HT-29 (cell line): ENCODE measurements at places on chromosomes 3 and 15.

DNA sequence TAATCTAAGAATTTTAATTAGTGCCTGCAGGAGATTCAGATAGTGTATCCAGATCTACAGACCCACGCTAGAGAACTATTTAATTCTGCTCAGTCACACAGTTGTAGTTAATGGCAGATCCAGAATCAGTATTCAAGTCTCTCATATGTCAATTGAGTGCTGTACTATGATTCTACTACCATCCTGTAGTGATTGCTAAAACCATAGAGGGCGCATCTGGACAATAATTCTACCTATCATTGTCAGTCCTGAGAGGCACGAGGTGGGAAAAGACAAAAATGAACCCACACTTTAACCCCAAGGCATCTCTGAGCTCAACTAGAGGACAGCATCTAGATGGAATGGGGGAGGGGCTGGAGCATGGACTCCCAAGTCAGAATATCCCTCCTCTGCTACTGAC, 22.7 kb downstream of the DHX36 start:
- peak; percentile 18 for DNase-seq

- peak; percentile 63 for DNase-seq
These were observed 11.8 kb downstream of the CACNA1D start for GRCh38 chr3:53506110-53506762.

DNA sequence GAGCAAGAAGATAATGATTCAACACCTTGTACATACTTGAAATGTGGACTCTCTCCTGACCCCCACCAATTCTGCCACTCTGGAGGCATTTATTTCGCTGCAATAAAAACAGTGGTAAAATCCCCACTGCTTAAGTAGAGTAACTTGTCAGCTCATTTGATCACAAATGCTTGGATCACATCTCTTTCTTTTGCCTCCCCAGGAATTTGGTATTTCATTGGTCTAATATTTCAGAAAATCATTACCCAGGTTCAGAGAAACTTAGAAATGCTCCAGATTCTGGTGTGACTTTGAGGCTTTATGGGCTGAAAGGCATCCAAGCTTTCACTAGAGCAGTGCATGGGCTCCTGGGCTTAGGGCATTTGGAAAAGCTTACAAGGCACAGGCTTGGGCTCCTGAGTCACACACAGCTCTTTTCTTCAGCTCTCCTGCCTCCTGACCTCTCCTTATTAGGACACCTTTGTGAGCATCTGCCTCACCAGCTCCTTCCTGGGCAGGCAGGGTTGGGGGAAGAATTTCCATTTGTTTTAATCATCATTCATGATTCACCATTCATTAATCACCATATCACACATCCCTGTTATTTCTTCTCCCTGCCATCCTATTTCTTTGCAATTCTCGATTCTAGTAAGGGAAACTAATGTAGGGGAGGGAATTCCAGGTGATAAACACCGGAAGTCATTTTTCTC, 22.5 kb downstream of the CDCP1 start:
- peak; percentile 20 for DNase-seq

- no peak for DNase-seq
These were observed 363.8 kb upstream of the NAALADL2 start for GRCh38 chr3:174495311-174495710.

DNA sequence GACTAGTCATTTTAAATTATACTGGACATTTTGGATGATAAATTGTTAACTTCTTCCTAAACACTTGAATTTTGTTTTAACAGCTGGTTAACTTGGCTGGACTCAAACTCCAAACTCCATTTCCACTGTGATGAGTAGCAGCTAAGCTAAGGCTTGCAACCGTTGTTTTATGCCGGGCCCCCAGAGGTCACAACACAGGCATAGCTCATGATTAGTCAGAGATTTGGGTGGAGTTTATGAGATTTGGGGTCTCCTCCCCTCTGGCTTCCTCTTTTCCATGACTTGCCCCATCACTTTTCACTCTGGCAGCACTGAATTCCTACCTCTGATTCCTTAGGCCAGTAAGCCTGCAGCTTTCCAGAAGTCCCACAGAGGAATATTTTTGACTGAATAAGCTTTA, 12.8 kb downstream of the THAP10 start:
- DNase-seq: no peak

DNA sequence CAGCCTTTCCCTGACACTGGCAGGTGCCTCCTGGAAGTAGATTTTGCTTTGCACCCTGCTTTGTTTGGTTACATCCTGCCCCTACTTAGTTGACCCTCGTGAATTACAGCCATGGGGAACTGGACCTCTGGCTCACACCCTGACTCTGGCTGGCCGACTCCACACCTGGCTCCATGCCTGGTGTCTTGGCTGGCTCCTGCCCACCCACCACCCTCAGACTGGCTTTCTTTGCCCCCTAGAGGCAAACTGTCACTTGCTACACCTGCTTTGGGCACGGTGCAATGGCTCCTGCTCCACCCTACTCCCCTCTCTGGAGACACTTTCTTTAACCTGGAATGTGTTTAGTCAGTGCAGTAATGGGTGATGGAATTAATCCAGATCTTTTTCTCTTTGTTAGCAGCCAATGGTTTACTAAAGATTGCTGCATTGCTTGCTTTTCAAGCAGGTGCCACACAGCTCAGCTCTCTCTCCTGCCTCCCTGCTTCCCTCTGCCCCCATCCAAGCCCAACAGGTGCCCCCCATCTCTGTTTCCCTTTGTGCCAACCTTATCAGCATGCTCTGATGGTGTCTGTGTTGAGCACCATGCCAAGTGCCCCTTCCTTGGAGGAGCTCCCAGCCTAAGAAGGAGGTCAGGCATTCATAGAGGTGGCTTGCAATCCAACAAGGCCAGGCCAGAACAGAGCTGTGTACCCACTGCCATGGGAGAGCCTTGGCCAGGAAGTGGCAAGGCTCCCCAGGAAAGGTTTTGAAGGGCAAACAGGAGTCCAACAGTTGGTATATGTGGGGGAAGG, 38.4 kb downstream of the RASGRF1 start:
- DNase-seq: no peak

- no peak for DNase-seq
These were observed 357.8 kb downstream of the OCA2 start for GRCh38 chr15:27741226-27741860.

DNA sequence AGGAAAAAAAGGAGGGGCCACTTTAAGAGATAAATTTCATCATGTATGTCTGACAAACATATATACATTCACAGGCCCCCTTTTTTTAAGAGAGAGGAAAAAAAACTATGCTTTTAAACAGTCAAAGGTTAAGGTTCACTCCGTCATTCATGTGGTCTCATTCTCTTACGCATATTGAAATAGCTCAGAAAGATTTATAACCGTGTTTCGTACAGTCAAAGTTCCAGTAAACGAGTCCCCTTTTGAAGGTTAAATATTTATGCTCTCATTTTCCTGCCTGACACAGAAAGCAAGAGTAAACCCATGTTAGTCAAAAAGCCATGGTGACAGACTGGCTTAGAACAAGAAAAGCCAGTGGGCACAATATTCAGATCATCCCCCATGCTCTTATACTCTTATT, 248.0 kb upstream of the ARRDC4 start:
- DNase-seq: no peak

DNA sequence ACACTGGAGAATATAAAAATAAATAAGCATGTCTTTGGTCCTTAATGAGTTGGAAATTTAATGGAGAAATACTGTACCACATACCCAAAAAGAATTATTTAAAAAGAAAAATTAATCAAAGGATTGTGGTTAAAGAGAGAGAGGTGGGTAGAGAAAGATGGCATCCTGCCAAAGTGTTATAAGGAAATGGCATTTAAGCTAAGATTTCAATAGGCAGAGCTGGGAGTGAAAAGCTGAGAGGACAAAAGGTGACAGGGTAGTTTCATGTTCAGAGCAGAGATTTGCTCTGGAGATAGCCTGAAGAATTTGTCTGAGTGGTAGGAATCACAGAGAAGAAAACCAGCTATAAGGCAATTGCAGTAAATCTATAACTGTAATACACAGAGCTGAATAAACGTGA, 181.0 kb downstream of the SI start:
- peak; percentile 42 for DNase-seq

GRCh38 chr3:195893044-195893395, 15.3 kb downstream of the TNK2 start:
- DNase-seq: no peak

- no peak for DNase-seq
These were observed 5.4 kb downstream of the FYCO1 start for GRCh38 chr3:45990181-45990580.

DNA sequence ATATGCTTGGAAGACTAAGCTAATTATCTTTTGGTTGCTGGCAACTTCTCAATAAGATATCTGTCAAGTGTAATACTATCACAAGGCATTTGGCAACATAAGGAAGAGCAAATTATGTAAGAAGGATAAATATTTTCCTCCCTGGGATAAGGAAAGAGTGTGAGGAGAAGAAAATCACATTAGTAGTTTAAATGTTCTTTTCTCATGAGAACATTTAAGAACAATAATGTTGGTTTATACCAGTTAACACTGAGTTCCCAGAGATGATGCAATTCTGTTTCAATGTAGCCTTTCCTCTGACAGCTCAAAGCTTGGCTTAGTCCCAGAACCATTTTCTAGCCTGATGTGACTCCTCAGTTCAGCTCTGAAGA, 66.1 kb upstream of the NPHP3 start:
- DNase-seq: no peak

DNA sequence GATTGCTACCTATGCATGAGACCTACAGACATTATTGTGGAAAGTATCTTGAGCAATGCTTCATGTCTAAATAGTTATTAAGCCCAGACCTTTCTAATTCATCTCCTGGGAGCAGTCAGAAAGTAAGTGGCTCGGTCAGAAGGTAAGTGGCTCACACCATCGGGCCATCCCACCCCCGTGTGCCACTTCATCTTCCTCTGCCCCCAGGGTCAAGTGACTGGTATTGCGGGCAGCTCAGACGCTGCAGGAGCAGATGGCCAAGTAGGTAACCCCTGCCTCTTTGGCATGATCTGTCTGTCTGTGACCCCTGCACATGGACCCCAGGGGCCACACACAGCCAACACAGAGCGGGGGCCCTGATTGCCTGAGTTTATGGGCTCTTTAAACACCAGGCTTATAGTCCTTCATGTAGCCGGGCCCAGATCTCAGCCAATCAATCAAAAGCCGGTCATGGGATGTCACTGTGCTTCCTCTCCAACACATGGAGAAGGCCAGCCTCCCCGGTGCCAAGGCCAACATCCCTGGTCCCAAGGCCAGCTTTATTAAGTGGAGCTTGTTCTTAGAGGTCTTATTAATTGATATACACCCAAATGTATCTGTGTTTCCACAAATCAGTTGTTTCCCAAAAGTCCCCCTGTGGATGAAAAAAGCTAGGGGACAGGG, 42.9 kb downstream of the LARP6 start:
- DNase-seq: no peak

DNA sequence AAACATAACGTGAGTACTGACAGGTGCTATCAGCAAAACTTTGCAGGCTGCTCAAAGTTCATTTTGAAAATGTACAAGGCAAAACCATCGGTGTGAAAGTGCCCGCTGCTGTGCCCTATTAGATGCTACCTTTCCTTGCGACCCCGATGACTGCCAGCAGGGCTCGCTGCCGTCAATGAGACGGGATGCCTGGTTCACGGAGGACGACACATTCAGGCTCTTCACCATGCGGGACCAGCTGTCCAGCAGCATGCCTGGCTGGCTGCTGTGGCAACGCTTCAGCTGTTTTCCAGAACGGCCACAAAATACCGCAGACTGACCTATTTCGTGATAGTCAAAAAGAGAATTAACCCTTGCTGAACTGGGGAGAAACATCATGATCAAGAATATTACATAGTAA, 92.7 kb upstream of the OCA2 start:
- no peak for DNase-seq

DNA sequence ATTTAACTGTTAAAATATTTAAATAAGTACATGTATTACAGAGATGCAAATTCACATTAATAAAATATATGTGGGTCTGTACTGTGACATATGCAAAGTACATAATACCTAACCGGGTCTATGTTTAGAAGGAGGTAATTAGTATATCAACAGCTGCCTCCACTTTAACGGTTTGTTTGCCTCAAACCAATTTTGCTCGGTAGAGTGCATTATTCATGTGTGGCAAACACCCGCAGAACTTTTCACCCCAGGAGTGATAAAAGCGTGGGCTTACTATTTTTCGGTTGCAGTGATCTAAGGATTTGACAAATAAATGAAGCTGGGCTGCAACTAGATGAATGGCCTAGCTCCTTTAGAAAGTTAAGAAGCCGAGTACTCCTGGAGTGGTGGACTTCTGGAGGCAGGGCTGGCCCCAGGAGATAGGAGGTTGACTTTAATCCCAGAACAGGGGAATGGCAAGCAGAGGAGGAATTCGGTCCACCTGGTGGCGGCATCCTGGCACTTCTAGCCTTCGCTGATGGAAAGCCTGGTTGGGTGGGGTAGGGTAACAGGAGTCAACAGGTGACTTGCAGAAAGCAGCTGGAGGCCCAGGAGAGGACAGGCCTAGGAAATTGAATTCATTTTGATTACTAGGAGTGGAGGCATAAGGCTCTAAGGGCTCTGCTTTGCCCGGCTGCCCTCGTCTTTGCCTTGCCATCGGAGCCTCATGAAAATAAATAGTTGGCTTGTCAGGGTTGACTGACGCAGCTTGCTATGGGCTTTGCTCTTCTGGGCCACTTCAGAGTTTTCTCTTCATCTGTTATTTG, 2.4 kb downstream of the SLCO3A1 start:
- peak; percentile 78 for DNase-seq

GRCh38 chr3:158649791-158650190, 5.5 kb downstream of the GFM1 start:
- no peak for DNase-seq

- DNase-seq: no peak
These were observed 61.6 kb upstream of the LRRFIP2 start for GRCh38 chr3:37236024-37236423.

GRCh38 chr15:88913850-88914169, 631 bp upstream of the MFGE8 start:
- no peak for DNase-seq

DNA sequence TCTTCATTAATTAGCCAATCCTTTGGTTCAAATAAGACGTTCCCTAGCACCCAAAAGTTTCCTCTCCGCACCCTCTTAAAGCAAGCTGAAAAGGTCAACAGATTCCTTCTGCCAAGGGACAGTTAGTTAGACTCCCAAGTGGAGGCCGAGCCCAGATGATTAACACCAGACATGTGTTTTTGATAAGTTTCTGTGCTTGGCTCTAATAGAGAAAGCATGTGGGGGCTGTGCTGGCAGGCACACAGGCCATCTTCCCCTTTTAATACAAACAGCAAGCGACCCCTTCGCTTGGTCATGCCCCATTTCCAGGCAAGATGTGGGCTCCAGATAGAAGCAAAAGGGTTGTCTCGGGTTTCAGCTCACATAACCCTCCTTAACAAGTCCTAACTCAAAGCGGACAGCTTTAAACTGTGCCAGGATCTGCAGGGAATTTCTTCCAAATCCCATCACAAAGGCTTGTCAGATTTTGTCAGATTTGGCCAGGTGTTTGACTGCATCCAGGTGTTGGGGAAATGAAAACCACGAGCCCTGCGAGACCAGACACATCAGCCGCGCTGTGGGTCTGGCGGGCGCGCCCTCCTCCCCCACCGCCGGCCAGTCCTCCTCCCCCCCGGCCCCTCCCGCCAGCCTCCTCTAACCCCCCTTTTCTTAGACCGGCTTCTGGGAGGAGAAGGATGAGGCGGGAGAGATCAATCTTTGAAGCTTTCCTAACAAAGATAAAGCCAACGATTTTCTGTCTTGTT, 3.3 kb downstream of the HES1 start:
- peak; percentile 83 for DNase-seq
